Sigmoid colon (tissue), 7 donors: ENCODE measurements at places on chromosomes 4 and X. TPM values are rescaled to one million over a fixed set of nuclear protein-coding genes. Genes with fewer than 3 reads are reported as not detected.

DNA sequence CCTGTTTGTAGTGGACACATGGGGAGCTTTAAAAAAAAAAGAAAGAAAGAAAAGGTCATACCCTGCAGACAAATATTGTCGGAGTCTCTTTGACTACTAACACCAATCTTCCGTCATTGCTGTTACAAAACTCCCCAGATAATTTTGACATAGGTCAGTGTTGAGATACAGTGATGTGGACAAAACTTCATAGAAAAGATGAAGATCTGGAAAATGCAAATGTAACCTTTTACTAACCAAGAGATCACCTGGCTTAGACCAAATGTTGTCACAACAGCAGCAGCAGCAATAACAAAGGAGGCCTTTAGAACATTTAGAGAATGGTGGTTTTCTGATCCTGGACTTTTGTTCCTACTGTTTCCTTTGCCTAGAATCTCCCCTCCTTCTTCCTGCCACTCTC, 8.1 kb upstream of the COMMD8 start:
- H3K27me3 ChIP-seq, result no peaks in the 10 kb centered on the region
- H3K4me3 ChIP-seq, result no peak overlapping the region
- H3K36me3 ChIP-seq, result no peaks in the 10 kb centered on the region
- no peak overlapping the region for H3K27ac ChIP-seq
- no peaks in the 10 kb centered on the region for H3K4me1 ChIP-seq

Gene GLRA2
- not detected for total RNA-seq

- no peaks in the 10 kb centered on the region for H3K36me3 ChIP-seq
- no peaks in the 10 kb centered on the region for H3K4me1 ChIP-seq
- no peaks in the 10 kb centered on the region for H3K27me3 ChIP-seq
- no peak for DNase-seq
- no peak overlapping the region for H3K4me3 ChIP-seq
Measured at GRCh38 chr4:71259911-71260331, 78.9 kb upstream of the SLC4A4 start.

DNA sequence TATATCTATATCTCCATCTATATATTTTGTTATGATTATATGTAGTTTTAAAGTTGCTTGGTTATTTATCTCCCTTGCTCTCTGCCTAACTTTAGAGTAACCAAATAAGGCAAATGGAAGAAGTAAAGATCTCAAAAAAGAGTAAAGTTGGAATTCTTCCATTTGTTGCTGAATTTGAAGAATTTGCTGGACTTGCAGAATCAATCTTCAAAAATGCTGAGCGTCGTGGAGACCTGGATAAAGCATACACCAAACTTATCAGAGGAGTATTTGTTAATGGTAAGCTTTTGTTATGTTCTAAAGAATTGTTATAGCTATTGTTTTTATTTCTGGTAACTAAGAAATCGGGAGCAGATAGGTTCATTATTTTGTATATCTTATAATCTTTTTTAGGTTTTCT, 43.2 kb downstream of the EXOC1 start:
- no peak overlapping the region for H3K27ac ChIP-seq
- no peaks in the 10 kb centered on the region for H3K27me3 ChIP-seq
- H3K4me1 ChIP-seq, result no peaks in the 10 kb centered on the region
- DNase-seq, result no peak
- no peak overlapping the region for H3K4me3 ChIP-seq
- peaks cover 4% of the 10 kb centered on the region for H3K36me3 ChIP-seq

Gene KLHL15
- 8.0 TPM for total RNA-seq

Gene PHKA1
- total RNA-seq, result 8.0 TPM

DNA sequence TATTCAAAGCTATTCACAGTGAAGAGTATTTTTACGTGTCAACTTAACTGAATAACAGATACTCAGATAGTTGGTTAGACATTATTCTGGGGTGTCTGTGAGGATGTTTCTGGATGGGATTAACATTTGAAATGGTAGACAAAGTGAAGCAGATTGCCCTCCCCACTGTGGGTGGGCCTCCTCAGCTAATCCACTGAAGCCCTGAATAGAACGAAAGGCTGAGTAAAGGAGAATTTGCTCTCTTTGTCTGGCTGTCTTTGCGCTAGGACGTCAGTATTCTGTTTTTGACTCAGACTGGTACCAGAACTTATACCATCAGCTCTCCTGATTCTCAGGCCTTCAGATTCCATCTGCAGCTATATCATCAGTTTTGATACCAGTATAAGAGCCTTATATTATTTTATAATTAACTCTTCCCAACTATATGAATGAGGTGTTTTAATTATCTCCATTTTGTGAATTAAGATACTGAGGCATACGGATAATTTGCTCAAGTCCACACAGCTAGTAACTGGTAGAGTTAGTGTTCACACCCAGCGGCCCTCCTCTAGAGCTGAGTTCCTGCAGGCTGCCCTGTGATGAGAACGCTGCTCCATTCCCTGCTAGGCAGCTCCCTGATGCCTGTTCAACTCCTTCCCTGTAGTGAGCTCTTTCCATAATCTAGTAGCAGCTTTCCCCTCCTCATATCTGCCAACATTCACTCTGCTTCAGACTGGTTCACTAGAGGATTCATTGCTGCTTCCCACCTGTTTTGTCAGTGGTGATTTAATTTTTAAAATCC, 87.5 kb downstream of the RBM46 start:
- H3K36me3 ChIP-seq, result no peaks in the 10 kb centered on the region
- no peaks in the 10 kb centered on the region for H3K4me1 ChIP-seq
- DNase-seq, result no peak
- no peak overlapping the region for H3K4me3 ChIP-seq

DNA sequence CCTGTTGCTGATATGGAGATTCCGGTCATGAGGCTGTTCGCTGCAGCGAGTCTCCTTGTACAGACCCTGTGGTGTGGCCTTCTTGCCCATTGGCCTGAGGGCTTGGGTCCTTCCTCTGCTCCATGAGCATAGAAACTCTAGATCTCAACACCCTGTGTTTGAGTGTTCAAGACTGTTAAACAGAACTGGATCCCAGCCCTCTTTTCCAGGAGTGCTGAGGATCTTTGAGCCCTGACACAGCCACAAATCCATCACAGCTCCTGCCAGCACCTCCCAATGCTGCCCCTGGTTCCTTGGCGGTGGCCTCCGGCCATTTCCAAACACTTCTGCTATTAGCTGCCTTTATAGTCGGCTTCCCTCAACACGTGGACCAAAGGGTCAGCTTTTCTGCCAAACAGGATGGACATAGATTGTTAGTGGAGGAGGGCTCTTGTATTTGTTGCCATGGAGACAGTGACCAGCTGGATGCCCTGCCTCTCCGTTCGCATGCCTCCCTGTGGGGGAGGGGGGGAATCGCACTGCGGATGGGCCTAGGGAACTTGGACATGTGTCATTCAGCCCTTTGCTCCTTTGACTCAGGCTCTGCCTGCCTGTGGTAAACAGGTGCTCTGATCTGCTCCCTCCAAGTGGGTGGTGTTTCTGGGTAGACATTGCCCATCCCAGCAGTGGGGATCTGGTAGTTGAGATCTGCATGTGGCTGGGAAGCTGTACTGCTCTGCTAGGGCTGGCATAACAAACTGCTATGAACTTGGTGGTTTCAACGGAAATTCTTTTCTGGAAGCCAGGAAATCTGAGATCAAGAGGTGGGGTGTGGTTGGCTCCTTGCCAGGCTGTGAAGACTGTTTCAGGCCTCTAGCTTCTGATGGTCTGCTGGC, 6.9 kb upstream of the WDR1 start:
- H3K36me3 ChIP-seq, result no peaks in the 10 kb centered on the region
- H3K4me1 ChIP-seq, result no peaks in the 10 kb centered on the region
- no peak overlapping the region for H3K27ac ChIP-seq
- DNase-seq, result no peak
- H3K4me3 ChIP-seq, result no peak overlapping the region

DNA sequence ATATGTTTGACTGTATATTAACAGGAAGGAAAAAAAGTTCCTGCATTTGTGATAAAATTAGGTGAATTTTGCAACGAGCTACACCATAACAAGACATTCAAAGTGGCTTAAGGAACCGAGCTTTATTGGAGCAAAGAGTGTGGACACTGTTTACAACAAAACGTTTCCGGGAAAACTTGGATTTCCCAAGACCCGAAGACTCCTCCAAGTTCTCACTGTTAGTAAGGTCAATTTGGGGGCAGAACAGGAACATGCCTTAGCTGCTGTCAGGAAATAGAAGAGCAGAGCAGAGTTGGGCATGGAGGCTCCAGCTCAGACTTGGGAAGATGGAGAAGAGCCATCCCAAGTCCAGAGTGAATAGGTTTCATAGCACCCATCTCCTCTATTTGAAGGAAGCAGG, 16.5 kb downstream of the ADH6 start:
- no peak overlapping the region for H3K4me3 ChIP-seq
- no peaks in the 10 kb centered on the region for H3K36me3 ChIP-seq
- peak overlapping the region; percentile 55 for H3K27ac ChIP-seq
- H3K4me1 ChIP-seq, result no peaks in the 10 kb centered on the region
- peak; percentile 70 for DNase-seq
